Activated B cell treated with CpG ODN at 0.5 μM for 24 hours (primary cell): ENCODE measurements at places on chromosomes 4 and X. TPM values are rescaled to one million over a fixed set of nuclear protein-coding genes. Genes with fewer than 3 reads are reported as not detected.

The XK gene
- total RNA-seq, result 0.11 and 0.24 TPM in 2 replicates

The NDP gene
- not detected in 2 replicates for total RNA-seq

The ABLIM2 gene
- total RNA-seq, result 5.2 and 7.0 TPM in 2 replicates

The KLF8 gene
- total RNA-seq, result 15.2 and 17.8 TPM in 2 replicates

The PLXNB3 gene
- not detected in 2 replicates for total RNA-seq

The PNMA6A gene
- total RNA-seq, result 0.38 and 0.44 TPM in 2 replicates

The TASL gene
- 27.0 and 27.7 TPM in 2 replicates for total RNA-seq

The NAA15 gene
- total RNA-seq, result 62.6 and 66.5 TPM in 2 replicates

The AFAP1 gene
- 0.10 and 0.24 TPM in 2 replicates for total RNA-seq

The NPY1R gene
- total RNA-seq, result not detected in 2 replicates

The ZXDA gene
- 9.2 and 9.8 TPM in 2 replicates for total RNA-seq

The TDO2 gene
- not detected in 2 replicates for total RNA-seq

The NHS gene
- total RNA-seq, result not detected in 2 replicates

The NPNT gene
- not detected in 2 replicates for total RNA-seq

The TMEM271 gene
- not detected in 2 replicates for total RNA-seq

The DCAF4L1 gene
- total RNA-seq, result 0.22 and 0.24 TPM in 2 replicates

The STOX2 gene
- total RNA-seq, result not detected in 2 replicates

The PCDH7 gene
- total RNA-seq, result not detected in 2 replicates

The IL15 gene
- 3.4 and 3.5 TPM in 2 replicates for total RNA-seq

The APLN gene
- not detected in 2 replicates for total RNA-seq

The CSAG1 gene
- not detected in 2 replicates for total RNA-seq

The SEC24D gene
- total RNA-seq, result 19.4 and 22.6 TPM in 2 replicates

The TRIML1 gene
- not detected in 2 replicates for total RNA-seq

The FATE1 gene
- total RNA-seq, result not detected in 2 replicates
